Stimulated activated memory B cell treated with anti-CD40 and anti-IgM and Interleukin-4, amounts not matched to agents 10 μg/mL and 1 μg/mL and 100 μg/mL, for 72 hours (primary cell): ENCODE measurements at places on chromosomes 11 and 22.

DNA sequence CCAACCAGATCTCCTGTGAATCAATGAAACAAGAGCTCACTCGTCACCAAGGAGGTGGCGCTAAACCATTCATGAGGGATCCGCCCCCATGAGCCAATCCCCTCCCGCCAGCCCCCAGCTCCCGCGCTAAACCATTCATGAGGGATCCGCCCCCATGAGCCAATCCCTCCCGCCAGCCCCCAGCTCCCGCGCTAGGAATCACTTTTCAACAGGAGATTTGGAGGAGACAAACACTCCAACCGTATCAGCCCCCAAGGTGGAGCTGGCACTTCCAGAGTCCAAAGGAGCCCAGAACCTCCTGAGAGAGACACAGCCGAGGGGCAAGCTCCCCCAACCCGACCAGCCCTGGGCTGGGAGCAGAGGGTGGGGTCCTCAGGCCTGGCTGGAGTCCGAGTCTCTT lies 40.9 kb upstream of the PRR5 start:
- no peak for ATAC-seq

- ATAC-seq = no peak
Measured at GRCh38 chr11:26017903-26018302, 314.0 kb upstream of the ANO3 start.

- no peak for ATAC-seq
Measured at GRCh38 chr22:30809086-30809485, 114.4 kb downstream of the OSBP2 start.

DNA sequence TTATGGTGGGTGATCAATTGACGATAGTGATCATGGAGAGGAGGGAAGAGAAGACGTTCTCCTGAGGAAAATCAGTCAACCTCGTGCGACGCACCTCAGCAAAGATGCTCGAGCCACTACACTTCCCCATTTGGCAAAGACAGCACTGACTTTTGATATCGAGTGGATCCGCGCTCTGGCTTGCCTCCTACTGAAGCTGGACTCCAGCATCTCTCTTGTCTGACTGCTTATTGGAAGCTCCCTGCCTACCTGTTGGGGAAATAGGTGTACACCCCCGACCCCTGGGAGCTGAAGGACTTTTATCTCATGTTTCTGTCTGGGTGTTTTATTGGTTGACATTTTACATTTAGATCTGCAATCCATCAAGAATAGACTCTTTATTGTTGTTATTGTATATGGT lies 476.8 kb upstream of the B3GAT1 start:
- no peak for ATAC-seq

- no peak for ATAC-seq
Measured at GRCh38 chr11:70705930-70706329, 307.6 kb downstream of the CTTN start.

DNA sequence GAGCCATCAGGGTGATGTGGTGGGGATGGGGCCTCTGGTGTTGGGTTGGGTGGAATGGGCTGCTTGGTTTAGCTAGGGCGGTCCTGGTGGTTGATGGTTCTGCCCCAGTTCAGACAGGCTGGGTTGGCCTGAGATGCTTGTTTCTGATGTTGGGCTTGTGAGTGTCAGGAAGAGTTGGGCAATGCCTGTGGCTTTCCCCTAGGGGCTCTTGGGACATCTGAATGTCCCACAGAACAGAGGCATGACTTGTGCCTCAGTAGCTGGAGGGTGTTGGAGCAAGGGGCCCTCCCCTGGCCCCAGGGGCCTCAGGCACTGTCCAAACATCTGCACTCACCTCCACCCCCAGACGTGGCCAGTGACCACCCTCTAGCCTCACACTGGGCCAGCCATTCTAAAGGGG lies 14.0 kb upstream of the CTSD start:
- ATAC-seq = no peak

DNA sequence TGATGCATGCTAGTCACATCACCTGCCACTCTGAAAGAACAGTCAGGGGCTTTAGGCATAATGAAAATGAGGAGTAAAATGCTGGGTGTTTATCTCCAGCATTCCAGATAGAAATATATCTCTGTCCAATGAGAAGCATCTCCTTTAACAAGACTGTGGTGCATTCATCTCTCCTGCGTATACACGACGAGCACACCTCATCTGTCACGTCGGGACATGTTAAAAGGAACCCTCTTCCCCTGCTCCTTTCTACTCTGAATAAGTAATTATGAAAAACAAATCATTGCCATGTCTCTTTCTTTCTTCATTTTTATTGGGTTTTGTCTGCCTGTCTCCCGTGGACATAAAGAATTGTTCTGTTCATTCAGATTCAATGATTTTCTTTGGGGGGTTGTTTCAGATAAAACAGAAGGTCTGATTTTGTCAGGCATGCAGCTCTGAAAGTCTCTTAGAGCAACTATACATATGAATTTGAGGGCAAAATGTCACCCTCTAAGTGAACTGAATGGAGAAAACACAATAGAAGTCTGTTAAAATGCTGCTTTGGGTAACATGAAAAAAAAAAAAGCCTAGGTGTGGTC lies 195.0 kb downstream of the MAML2 start:
- ATAC-seq = no peak

DNA sequence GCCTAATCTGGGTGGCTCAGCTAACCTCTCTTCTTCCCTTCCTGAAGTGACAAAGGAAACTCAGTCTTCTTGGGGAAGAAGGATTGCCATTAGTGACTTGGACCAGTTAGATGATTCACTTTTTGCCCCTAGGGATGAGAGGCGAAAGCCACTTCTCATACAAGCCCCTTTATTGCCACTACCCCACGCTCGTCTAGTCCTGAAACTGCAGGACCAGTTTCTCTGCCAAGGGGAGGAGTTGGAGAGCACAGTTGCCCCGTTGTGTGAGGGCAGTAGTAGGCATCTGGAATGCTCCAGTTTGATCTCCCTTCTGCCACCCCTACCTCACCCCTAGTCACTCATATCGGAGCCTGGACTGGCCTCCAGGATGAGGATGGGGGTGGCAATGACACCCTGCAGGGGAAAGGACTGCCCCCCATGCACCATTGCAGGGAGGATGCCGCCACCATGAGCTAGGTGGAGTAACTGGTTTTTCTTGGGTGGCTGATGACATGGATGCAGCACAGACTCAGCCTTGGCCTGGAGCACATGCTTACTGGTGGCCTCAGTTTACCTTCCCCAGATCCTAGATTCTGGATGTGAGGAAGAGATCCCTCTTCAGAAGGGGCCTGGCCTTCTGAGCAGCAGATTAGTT lies 14.2 kb upstream of the UVRAG start:
- ATAC-seq = no peak

GRCh38 chr11:116042146-116042545 lies 537.9 kb upstream of the CADM1 start:
- ATAC-seq = no peak

GRCh38 chr11:100789500-100789899 lies 102.4 kb downstream of the ARHGAP42 start:
- no peak for ATAC-seq
